ENCODE measurements at places on chromosomes 3 and 15.

- no peak for DNase-seq
These were observed 3.8 kb upstream of the BRPF1 start for GRCh38 chr3:9727743-9728142.

- no peak for DNase-seq
These were observed 5.9 kb downstream of the ZBTB20 start for GRCh38 chr3:115141033-115141757.

- DNase-seq, result no peak
These were observed 1.6 kb upstream of the MAN2C1 start for GRCh38 chr15:75369897-75370581.

- DNase-seq, result peak; percentile 49
These were observed 24.6 kb upstream of the SACM1L start for GRCh38 chr3:45664578-45664977.

GRCh38 chr3:124459678-124460077 lies 270.6 kb upstream of the UMPS start:
- DNase-seq, result no peak

DNA sequence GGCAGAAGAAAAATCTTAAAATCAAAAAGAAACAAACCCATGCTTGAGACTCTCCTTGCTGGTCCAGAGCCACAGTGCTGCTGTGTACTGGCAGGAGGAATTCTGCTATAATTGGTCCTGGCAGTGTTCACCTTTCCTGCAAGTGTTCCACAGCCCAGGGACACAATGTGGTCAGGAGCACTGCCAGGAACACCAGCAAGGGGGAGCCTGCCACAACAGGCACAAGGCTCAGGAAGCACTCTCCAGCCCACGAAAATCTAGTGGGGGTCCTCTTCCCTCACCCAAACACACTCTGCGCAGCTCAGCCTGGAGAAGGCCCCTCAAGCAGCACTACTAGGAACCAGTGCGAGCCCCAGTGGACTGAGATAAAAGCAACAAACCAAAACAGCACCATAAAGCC lies 92.9 kb downstream of the UBE3A start:
- no peak for DNase-seq

DNA sequence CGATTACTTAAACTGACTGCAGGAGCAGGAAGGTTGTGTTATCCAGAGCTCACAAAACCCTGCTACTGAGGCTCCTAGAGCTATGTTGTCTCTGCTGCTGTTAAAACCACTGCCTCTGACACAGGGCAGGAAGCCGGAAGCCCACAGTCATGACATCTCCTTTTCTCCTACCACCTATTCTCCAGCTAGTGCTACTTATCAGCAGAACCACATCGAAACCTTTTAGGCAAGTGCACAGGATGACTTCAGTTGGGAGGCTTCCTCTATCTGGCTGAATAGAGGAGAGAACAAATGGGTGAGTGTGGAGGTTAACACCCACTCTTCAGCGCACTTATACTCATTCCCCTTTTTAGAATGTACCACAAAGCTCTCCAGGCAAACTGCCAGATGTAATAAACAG lies 638.0 kb downstream of the OTOL1 start:
- no peak for DNase-seq

DNA sequence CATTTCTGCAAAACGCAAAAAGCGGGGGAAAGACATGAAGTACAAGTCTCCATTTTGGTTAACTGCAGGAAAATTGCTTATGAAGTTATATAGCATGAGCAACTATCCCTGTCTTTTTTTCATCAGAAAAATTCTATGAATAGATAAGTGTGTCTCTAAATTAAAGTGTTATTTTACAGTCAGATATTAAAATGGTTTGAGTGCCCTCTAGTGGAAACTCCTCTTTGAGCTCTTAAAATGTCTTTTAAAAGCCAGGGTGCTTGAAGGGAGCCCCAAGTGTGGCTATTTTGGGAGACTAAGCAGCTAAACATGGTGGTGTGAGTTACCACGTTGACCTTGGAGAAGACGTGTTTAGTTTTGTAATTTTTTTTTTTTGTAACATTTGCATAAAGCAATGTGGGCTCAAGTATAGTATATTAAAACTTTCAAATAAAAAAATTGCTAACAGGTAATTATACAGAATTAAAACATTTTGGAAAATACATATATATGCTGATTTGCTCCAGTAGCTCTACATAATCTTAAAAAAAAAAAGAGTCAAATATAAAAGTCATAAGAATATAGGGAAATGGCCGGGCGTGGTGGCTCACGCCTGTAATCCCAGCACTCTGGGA lies 77.2 kb downstream of the PPP2R3A start:
- DNase-seq, result no peak

GRCh38 chr3:184981071-184981470 lies 169.1 kb downstream of the VPS8 start:
- no peak for DNase-seq

- DNase-seq, result no peak
These were observed 133.7 kb downstream of the GADL1 start for GRCh38 chr3:30760737-30761136.

DNA sequence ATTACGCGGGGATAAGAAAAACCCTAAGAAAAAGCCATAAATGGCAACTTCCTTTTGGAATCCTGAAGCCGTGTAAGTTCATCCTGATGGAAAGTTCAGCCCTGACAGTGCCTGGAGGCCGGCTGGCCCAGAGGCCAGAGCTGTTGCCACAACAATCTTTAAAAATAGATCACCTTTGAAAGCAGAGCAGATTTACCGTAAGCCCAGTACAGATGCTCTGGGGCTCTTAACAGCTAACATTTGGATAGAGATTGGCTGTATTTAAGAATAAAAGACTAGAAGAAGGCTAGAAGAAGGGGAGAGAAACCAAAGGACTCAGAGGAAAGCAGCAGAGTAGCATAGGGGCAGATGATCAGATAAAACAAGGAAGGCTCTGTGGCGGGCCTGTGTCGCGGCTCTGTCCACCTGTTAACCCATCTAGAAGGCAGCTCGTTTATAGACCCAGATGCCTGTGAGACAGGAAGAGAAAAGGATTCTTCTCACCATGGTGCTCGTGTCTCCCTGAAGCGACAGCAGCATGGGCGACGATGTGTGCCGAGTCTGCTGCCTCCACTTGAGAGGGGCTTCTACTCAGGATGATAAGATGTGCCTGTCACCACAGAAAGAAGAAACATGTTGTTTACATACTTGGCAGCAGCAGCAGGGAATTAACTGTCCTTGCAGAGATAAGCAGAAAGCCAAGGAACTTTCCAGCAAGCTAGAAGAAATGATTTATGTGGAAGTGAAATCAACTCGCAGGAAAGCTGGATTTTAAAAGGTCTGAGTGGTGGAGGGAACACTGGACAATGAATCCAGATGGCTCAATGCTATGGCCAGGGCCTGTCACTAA lies 69.9 kb downstream of the SYNM start:
- DNase-seq, result no peak

- DNase-seq, result no peak
These were observed 57.4 kb downstream of the ANXA2 start for GRCh38 chr15:60340207-60340921.

GRCh38 chr15:39267685-39268084 lies 313.2 kb upstream of the THBS1 start:
- DNase-seq, result no peak

Measured in stimulated activated CD4-positive, alpha-beta T cell treated with anti-CD3 and anti-CD28 coated beads, Interleukin-1b, Interleukin-23, amount 100 ng/mL, for 1 hour (primary cell).